Body of pancreas (tissue), 4 donors: ENCODE measurements at places on chromosomes 5 and 9.

GRCh38 chr9:136451221-136451877 lies 11.7 kb upstream of the INPP5E start:
- H3K27ac ChIP-seq: no peak overlapping the region
- peaks cover 63% of the 10 kb centered on the region for H3K36me3 ChIP-seq
- no peaks in the 10 kb centered on the region for H3K4me1 ChIP-seq
- no peak for DNase-seq

GRCh38 chr9:116895961-116896360 lies 208.9 kb downstream of the TRIM32 start:
- H3K27me3 ChIP-seq: no peaks in the 10 kb centered on the region
- H3K36me3 ChIP-seq: no peaks in the 10 kb centered on the region
- H3K27ac ChIP-seq: no peak overlapping the region
- no peak overlapping the region for H3K4me3 ChIP-seq
- DNase-seq: no peak

DNA sequence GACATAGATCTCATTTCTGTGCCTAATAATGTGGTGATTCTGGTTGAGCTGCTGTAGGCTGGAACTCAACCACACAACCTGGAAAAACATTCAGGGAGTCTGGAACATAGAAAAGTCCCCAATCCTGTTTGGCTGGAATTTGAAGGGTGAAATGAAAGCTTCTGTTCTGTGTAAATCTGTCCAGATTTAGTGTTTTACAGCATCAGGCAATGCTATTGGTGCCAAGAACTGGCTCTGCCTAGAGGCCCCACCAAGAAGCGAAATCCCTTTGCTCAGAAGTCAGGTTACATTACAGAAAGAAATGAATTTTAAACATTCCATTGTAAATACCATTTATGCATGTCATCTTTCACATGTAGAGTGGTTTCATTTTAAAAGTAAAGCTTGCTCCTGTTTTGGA lies 56.3 kb downstream of the TMEM174 start:
- no peak for DNase-seq
- H3K27me3 ChIP-seq: no peaks in the 10 kb centered on the region
- no peak overlapping the region for H3K27ac ChIP-seq

- peak overlapping the region; percentile 72 for H3K27ac ChIP-seq
- no peak for DNase-seq
- H3K36me3 ChIP-seq: no peaks in the 10 kb centered on the region
- no peak overlapping the region for H3K4me3 ChIP-seq
Measured at GRCh38 chr5:116671211-116671736, 96.7 kb upstream of the SEMA6A start.

- H3K27me3 ChIP-seq: no peaks in the 10 kb centered on the region
- peaks cover 28% of the 10 kb centered on the region for H3K4me1 ChIP-seq
- peak; percentile 47 for DNase-seq
- H3K4me3 ChIP-seq: no peak overlapping the region
Measured at GRCh38 chr5:96093340-96093739, 131.7 kb upstream of the ELL2 start.

- no peaks in the 10 kb centered on the region for H3K27me3 ChIP-seq
- no peak overlapping the region for H3K4me3 ChIP-seq
- no peaks in the 10 kb centered on the region for H3K4me1 ChIP-seq
- H3K27ac ChIP-seq: no peak overlapping the region
- no peaks in the 10 kb centered on the region for H3K36me3 ChIP-seq
Measured at GRCh38 chr5:98031926-98032325, 741.5 kb upstream of the RGMB start.

GRCh38 chr5:177123789-177124485 lies 9.6 kb upstream of the NSD1 start:
- no peaks in the 10 kb centered on the region for H3K27me3 ChIP-seq
- no peaks in the 10 kb centered on the region for H3K36me3 ChIP-seq
- H3K27ac ChIP-seq: no peak overlapping the region
- no peak overlapping the region for H3K4me3 ChIP-seq
- DNase-seq: no peak

DNA sequence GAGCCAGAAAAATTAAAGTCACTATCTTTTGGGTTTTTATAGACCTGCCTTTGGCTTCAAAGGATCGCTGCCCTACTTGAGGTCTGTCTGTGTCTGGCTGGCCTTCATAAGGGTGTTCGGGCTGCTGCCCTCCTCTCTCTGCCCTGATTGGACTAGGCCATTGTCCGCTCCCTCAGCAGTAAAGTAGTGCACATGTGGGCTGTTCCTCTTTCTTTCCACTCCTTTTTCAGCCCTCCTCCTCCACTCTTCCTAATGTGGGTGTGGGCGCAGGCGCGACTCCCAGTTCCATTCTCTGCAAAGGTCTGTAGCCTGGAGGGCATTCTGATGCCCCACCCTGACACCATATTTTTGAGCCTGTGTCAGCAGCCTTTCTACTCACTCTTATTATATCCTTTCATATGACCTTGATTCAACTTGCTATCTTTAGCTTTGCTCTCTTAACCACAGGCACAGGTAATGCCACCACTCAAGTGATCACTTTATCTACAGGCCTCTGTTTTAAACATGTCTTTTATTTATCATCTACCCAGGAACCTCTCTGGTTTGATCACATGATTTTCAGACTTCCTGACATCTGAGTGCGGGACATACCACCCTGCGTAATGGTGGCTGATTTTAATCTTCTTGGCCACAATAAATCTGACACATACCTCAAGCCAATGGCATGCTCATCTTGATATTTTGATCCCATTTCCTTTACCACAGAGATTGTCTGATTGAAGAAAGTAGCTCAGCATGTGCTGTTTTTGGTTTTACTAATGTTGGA lies 144.5 kb downstream of the AOPEP start:
- no peaks in the 10 kb centered on the region for H3K36me3 ChIP-seq
- peaks cover 40% of the 10 kb centered on the region for H3K4me1 ChIP-seq
- H3K4me3 ChIP-seq: no peak overlapping the region
- H3K27me3 ChIP-seq: no peaks in the 10 kb centered on the region

DNA sequence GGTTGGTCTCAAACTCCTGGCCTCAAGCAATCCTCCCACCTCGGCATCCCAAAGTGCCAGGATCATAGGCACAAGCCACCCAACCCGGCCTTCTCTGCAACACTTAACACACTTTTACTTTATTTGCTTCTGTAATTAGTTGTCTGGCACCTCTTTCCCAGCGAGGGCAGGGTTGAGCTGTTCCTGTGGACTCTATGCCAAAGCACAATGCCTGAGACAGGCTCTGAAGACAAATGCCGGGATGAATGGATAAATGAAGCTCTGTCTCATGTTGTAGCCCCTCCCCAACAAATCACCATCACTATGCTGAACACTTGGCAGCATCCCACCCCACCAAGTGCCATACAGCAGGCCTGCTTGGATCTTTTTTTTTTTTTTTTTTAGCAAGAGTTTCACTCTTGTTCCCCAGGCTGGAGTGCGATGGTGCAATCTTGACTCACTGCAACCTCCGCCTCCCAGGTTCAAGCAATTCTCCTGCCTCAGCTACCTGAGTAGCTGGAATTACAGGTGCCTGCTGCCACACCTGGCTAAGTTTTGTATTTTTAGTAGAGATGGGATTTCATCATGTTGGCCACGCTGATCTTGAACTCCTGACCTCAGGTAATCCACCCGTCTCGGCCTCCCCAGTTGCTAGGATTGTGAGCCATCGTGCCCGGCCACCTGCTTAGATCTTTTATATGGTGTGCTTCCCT lies 21.3 kb downstream of the GPX3 start:
- no peak overlapping the region for H3K27ac ChIP-seq
- no peak overlapping the region for H3K4me3 ChIP-seq
- peaks cover 12% of the 10 kb centered on the region for H3K36me3 ChIP-seq
- no peaks in the 10 kb centered on the region for H3K27me3 ChIP-seq
